ENCODE measurements at places on chromosomes 4 and X.

DNA sequence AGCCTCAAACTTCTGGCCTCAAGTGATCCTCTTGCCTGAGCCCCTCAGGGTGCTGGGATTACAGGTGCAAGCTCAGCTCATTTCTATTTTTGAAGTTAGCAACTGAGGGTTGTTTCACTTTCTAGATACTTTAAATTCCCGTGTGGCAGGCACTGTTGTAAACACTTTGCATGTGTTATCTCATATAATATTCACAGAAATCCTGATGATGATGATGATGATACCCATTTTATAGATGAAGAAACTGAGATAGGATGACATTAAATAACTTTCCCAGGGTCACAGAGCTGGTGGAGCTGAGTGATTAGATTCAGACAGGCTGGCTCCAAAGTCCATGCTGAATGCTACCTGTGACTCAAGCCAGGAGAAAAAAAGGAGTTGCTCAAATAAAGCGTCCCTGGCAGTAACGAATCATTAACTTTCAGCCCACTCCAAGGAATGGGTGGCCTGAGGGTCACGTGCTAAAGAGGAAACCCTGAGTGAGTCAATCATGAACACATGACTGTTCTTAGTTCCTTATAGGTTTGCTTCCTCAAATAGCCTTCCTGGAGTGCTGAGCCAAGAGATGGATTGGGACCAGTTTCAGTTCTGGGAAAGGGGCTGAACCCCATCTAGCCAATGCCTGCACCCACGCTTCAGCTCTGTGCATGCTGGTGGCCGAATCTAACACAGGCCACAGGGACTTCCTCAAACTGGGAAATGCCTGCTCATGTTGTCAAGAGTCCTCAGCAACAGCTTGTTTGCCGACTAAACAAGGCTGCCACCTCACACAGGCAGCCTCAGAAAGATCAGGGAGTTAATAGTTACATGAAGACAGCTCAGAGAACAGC is 52.8 kb downstream of the RBM47 start:
- no peak for DNase-seq

- DNase-seq = no peak
Measured at GRCh38 chrX:39774774-39775328, 322.9 kb downstream of the BCOR start.

DNA sequence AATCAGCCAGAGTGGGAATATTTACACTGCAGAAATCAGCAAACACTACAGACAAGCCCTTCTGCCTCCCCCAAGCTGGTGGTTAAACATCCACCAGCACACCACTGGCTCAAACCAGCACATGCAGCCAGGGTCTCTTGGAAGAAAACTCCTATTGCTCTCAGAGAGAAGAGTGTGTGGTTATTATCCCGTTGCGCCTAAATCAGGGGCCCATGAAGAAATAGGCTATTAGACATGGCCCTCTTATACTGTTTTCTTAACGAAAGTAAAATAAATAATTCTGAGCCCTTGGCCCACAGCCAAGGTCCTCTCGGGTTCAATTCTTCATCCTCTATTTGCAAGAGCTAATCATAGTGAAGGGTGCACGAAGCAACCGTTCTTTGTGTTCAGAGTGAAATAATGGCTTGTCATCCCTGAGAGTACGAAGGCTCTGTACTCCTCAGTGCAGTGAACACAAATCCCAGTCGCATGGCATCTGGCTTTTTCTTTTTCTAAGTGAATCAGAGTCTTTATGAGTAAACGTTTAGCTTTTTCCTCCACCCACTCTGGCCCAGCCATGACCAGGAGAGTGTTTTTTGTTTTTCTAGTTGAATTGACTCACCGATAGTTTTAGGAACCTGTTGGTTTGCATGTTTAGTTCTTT is 33.4 kb upstream of the RBM47 start:
- DNase-seq = no peak

GRCh38 chr4:38791010-38791409 is 8.2 kb upstream of the TLR10 start:
- no peak for DNase-seq

GRCh38 chr4:677431-678293 is 3.3 kb downstream of the MYL5 start:
- DNase-seq = no peak

- no peak for DNase-seq
Measured at GRCh38 chr4:136831553-136831952, 700.7 kb downstream of the PCDH18 start.

DNA sequence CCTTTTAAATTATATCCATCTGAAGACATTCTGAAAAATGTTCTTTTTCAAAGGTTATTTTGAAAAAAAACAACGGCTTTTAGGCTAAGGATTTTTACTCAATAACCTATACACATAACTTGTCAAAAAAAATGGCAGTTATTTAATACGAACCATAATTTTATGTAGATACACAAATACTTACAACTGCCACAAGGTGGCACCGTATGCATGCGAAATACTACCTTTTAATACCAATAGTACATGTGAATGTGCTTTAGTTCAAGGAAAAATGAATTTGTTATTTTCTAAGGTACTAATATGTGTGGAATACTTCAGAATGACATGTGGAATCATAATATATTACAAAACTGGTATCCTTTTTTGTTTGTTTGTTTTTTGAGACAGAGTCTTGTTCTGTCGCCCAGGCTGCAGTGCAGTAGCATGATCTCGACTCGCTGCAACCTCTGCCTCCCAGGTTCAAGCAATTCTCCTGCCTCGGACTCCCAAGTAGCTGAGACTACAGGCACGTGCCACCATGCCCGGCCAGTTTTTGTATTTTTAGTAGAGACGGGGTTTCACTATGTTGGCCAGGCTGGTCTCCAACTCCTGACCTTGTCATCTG is 4.6 kb upstream of the MAD2L1 start:
- DNase-seq = peak; percentile 48

DNA sequence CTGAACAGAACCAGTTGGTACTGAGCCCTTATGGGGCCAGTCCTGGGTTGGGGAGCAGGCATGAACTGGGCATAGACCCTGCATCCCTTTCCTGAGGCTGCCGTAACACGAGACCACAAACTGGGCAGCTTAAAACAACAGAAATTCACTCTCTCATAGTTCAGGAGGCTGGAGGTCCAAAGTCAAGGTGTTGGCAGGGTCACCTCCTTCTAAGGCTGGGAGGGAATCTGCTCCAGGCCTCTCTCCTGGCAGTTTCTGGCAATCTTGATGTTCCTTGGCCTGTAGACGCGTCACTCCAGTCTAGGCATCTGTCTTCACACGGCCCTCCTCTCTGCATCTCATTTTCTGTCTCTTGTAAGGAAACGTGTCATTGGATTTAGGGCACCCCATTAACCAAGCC is 19.8 kb upstream of the SORCS2 start:
- DNase-seq = no peak

- no peak for DNase-seq
Measured at GRCh38 chr4:173057901-173058300, 110.7 kb upstream of the GALNT7 start.

DNA sequence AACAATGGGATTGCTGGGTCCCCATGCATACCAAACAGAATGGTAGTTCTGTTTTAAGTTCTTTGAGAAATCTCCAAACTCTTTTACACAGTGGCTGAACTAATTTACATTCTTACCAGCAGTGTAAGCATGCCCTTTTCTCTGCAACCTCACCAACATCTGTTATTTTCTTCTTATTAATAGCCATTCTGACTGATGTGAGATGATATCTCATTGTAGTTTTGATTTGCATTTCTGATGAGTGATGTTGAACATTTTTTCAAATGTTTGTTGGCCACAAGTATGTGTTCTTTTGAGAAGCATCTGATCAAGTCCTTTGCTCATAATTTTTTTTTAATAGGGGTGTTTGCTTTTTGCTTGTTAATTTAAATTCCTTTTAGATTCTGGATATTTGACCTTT is 41.2 kb upstream of the ZMAT1 start:
- no peak for DNase-seq

DNA sequence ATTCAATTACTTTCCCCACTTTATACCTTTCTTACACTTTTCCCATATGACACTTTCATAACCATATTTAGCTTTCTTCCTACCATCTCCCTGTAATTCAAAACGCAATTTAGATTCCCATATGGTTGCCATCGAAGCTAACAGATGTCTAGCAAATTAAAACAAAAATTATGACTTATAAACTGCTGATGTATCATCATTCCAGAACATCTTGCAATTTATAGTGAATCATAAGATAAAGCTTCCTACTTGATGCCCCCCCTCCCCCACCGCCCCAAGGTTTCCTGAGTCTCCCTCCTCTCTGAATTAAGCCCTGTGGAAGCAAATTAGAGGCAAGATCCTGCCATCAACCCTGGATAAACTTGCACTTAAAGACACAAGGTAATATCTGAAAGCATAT is 5.4 kb downstream of the TSPAN5 start:
- DNase-seq = no peak

DNA sequence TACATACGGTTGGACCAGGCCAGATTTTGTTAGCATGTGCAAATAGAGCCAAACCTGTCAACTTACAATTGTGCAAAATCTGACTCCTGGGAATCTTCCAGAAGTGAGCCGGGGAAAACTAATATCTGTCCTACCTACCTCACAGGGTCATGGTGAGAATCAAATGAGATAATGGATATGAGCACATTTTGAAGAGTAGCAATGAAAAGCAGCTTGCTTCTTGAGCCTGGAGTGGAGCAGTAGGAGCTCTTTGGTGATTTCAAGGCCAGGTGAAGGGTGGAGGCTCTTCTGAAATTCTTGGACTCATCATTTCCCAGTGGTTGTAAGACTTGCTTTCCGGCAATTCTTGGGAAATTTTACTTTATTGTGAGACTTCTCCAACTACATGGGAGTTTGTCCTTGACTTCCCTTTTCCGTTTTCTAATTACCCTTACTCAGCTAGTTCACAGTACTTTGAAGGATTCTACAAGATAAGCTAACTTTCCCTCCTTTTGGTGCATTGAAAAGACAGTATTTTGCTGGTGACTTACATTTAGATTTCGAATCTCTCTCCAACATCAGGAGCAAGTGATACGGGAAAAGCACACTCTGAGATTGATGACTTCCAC is 12.2 kb downstream of the PLAC1 start:
- no peak for DNase-seq

DNA sequence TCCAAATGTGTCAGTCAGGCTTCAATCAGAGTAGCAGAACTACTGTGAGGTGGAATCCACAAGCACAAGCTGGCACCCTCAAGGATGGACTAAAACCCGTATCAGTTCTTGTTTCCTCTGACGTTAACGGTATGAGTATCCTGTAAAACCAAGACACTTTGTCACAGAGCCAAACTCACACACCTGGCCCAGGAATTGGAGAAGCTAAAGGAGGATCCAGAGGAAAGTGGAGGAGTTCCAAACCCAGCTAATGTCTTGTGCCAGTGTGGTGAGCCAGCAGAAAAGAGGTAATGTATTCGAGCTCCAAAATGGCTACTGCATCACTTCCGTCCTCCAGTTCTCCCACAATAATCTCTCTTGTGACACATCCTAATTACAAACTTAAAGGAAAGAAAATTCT is 44.7 kb downstream of the ATP1B4 start:
- DNase-seq = no peak

DNA sequence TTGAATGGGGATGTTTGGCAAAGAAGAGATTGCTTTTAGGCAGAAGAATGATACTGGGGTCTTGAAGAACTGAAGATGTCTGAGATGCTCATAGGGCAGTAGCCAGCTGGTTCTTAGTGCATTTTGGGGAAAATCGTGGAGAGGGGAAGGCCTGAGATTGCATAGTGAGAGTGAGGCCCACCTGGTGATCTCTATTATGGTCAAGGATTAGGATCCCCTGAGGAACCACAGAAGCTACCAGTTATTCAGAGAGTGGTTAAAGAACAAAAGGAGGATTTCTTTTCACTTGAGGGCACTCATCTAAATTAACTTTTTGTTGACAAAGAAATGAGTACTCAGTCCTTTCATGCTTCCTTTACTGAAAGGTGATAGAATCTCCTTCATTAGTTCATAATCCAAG is 271.3 kb upstream of the HAND2 start:
- no peak for DNase-seq

DNA sequence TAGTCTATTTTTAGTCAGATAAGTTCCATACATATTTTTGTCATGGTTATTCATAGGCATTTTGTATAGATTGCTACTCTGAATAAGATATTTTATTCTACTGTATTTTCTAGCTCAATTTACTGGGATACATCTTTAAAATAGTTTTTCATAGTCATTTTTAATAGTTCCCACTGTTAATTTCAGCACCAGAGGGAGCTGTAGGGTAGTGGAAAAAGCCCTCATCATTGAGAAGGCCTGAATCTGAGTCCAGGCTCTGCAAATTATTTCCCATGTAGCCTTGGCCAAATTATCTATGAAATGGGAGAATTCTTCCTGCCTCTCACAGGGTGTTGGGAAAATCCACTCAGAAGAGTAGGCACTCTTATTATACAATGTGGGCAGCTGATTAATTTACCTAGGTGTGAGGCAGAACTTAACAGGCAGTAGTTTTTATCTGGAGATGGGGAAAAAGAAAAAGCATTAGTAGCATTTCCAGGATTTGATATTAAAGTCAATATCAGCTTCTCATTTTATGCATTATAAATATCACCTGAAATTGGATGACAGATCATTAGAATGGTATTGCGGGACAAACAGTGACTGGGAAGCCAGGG is 102.9 kb upstream of the PAQR3 start:
- no peak for DNase-seq

DNA sequence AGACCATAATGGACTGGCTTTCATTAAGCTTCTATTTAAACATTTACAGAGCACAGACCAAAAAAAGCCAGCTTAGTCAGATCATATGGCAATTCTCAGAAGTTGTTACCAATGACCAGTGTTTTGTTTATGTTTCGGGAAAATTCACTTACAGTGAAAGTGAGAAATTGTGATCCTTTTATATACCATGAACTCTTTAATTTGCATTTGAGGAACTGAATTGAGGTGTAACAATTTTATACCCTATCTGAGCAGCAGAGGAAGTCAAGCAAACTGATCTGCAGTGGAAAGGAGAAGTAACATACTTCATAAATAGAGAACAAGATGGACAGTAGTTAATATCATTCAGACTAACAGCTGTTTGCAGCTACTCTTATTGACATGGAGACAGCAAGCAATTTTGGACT is 97.1 kb downstream of the TMA16 start:
- DNase-seq = no peak

DNA sequence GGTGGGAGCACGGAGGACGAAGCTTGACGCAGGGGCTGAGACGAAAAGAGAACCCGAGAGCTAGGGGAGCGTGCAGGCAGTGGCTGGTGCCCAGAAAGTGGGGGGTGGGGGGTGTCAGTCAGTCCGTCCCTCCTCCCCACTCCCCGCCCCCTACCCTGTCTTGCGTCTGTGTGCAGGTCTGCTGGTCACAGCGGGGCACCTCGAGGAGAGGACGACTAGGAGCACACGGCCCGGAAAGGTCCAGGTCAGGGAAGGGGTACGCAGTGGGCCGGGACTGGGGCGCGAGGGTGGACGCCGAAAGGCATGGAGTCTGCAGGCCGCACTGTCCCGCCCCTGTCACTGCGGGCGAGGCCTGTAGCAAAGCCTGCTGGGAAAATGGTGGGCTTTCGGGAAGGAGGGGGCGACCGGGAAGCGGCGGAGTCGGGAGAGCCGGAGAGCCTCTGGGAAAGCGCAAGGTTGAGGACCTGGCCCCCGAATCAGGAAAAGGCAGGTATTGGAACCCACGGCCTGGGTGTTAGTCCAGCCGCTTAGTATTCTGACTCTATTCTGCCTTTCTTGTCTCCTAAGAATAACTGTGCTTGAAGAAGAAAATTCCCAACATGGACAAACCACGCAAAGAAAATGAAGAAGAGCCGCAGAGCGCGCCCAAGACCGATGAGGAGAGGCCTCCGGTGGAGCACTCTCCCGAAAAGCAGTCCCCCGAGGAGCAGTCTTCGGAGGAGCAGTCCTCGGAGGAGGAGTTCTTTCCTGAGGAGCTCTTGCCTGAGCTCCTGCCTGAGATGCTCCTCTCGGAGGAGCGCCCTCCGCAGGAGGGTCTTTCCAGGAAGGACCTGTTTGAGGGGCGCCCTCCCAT is 769 bp downstream of the TCEAL1 start:
- DNase-seq = no peak

GRCh38 chrX:65745992-65746391 is 78.5 kb downstream of the MSN start:
- DNase-seq = no peak
